SW480 (cell line): ENCODE measurements at places on chromosomes 1 and 21.

DNA sequence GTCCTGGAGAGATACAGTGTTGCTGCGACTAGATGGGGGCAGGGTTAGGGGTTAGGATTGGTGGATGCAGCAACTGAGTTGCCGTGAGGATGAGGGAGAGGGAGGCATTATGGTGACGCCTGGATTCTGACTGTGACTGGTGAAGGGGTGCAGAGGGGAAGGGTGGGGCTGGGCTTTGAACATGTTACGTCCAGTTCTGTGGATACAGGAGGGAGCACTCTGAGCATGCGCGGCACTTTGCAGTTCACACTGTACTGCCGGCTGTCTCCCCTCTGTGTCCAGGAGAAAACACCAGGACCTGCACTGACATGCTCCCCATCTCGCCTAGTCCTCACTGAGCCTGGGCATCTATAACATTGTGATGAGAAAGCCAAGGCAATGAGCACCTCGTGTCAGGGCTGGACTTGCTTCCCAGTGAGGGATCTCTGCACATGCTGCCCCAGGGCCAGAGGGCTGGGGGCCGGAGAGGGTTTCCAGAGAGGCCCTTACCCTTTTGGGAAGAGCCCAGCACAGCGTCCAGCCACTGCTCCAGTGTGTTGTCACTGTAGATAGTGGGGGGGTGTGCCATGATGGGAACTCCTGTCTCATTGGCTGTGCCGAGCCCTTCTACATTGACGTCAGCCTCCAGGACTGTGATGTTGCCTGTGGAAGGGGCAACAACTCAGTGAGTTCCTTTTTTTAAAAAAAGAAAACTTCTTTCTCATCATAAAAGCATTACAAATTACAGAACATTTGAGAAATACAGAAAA, 7.6 kb downstream of the FAM151A start:
- DNase-seq: no peak

DNA sequence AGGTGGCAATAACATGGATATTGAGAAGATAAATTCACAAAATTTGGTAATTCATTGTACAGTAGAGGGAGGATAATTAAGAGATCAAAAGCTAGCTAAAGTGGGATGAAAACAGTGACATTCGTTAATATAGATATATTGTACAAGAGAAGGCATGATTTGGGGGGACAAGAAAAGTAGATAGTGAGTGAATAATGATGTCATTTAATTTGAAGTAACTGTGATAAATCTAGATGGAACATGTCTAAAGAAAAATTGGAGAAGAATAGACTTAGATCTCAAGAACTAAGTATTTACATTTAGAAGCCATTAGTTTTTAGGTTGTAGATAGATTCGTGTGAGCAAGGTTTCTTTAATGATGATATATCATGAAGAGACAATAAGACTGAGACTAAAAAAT, 594.0 kb upstream of the RGS18 start:
- no peak for DNase-seq

DNA sequence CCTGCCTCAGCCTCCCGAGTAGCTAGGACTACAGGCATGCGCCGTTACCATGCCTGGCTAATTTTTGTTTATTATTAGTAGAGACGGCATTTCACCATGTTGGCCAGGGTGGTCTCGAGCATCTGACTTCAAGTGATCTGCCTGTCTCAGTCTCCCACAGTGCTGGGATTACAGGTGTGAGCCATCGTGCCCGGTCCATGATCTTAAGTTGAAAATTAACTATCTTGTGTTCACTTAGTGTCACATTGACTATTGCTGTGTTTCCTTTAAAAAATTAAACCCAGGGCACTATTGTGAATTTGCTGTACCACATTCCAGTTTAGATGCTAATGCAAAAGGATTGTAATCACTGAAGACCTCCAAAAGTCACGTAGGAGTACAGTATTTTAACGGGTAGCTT, 14.1 kb downstream of the CMPK1 start:
- no peak for DNase-seq

- no peak for DNase-seq
Measured at GRCh38 chr1:207902566-207902965, 8.4 kb downstream of the CD34 start.

GRCh38 chr1:147434921-147435320, 106.4 kb upstream of the BCL9 start:
- DNase-seq: no peak

DNA sequence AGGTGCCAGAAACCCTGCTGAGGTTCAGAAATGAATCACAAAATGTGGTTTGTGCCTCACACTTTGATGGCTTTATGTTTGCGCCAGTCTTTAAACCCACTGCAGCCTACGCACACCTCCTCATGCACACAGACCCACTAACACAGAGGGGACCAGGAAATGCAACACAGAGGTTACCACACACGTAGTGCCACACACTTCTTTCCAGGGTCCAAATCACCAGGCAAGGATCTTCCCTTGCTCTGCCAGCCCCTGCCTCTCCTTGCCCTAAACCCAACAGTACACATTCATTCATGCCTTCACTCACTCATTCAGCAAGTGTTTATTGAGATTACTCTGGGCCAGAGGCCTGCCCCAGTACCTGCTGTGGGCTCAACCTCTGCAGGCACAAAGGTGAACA, 17.5 kb downstream of the MAB21L3 start:
- no peak for DNase-seq

DNA sequence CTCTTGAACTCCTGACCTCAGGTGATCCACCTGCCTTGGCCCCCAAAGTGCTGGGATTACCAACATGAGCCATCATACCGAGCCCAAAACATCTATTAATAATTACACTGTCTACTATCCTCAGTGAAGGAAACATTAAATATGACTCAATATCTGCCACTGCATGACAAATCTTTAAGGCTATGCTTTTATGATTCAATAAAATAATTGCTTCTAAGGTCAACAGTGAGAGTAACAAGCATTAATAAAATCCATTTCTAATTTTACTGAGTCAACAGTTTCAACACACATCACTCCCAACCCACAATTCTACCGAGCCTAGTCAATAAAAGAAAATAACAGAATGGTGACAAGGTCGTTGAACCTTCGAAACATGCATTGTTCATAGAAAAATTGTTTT, 125.5 kb upstream of the CHRM3 start:
- DNase-seq: no peak

DNA sequence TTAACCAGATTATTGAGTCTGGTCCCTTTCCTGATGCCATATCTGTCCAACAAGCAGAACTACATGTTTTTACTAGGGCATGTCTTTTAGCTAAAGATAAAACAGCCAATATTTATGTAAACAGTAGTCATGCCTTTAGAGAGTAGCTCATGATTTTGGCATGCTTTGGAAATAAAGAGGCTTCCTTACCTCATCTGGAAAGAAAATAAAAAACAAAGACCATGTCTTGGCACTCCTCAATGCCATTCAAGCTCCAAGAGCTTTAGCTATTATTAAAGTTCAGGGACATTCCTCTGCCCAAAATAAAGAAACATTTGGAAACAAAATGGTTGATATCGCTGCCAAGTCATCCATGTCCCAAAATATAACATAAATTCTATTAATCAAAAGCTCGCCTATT, 202.4 kb downstream of the URB2 start:
- no peak for DNase-seq

- no peak for DNase-seq
Measured at GRCh38 chr1:55257958-55258357, 42.8 kb upstream of the USP24 start.

GRCh38 chr21:42646836-42647235, 6.6 kb upstream of the PDE9A start:
- no peak for DNase-seq

- DNase-seq: no peak
Measured at GRCh38 chr1:219188331-219188803, 14.7 kb downstream of the LYPLAL1 start.

- DNase-seq: no peak
Measured at GRCh38 chr21:35095859-35096291, 46.8 kb upstream of the RUNX1 start.

DNA sequence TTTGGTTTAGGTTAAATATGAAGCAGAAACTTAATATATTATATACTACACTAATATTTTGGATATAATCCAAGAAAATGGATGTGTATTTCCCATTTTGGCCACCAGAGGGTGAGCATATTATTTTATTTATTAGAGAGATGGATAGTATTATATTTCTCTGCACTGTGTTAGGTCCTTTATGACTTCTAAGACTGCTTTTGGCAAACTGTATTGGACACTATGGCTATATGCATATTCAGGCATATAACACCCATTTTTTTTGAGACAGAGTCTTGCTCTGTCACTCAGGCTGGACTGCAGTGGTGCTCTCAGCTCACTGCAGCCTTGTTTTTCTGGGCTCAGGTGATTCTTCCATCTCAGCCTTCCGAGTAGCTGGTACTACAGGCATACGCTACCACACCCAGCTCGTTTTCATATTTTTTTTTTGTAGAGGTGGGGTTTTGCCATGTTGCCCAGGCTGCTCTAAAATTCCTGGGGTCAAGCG, 17.8 kb upstream of the PGM1 start:
- DNase-seq: peak; percentile 30

DNA sequence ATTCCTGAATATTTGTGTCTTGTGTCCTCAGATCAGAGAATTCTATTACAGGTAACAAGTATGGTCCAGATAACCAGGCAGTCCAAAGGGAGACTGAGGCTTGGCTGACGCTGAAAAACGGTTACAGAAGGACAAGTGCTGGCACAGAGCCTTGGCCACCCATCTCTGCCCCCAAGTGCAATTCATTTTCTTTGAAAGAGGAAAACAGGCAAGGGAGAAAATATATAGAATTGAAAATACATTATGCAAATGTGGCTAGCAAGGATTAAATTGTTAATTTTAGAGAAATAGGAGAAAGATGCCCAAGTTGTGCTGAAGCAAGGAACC, 1.2 kb downstream of the SORT1 start:
- DNase-seq: no peak

DNA sequence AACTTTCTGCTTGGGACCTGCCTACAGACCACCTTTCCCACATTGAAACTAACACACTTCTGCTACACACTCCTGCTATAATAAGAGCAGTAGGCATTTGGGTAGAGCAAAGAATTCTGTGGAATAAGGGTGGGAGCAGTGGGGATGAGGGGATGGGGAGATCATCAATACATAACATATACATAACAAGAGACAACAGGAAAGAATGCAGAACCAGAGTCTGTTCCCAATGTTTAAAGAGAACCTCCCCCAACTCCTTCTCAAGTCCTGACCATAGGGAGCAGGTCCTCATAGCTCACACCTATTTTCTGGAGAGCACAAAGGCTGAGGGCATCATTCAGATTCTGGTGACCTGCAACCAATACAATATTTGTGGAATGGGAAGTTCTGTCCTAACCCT, 121.6 kb upstream of the BARHL2 start:
- DNase-seq: no peak

GRCh38 chr1:160325252-160325651, 17.8 kb downstream of the COPA start:
- DNase-seq: no peak

DNA sequence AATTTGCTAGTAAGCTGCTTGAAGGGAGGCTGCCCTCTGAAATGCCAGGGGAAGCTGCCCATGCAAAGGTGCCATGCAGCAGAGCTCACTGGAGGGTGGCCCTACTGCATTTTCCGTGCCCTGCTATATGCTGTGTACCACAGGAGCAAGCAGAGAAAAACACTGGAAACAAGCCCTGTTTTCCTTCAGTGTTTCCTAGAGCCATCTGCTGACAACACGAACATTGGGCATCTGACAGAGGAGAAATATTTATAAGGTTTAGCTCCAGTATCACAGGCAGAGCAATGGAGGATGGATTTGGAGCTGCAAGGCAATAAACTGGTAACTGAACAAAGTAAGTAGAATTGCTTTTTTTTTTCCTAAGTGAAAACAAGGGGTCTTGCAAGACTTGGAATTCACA, 198.4 kb downstream of the USP25 start:
- DNase-seq: no peak

- no peak for DNase-seq
Measured at GRCh38 chr1:93804412-93804811, 74.6 kb downstream of the DNTTIP2 start.

- no peak for DNase-seq
Measured at GRCh38 chr21:34042735-34043134, 30.6 kb upstream of the MRPS6 start.

- no peak for DNase-seq
Measured at GRCh38 chr21:38659936-38660332, 145.8 kb upstream of the ETS2 start.

DNA sequence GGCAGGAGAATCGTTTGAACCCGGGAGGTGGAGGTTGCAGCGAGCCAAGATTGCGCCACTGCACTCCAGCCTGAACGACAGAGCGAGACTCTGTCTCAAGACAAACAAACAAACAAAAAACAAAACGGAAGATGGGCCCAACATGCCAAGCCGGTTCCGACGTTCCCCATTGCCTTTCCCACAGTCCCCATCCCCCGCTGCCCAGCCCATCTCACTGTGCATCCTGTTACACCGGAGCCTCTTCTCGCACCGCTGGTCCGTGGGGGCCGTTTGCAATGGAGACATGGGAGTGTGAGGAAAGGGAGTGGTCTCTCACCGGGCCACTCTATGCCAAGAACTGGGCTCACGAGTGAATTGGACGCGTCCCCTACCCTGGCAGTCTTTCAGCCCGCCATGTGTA, 1.3 kb upstream of the CFAP74 start:
- DNase-seq: no peak

GRCh38 chr1:212838145-212838544, 9.3 kb downstream of the SPATA45 start:
- DNase-seq: no peak

- DNase-seq: peak; percentile 47
Measured at GRCh38 chr1:198699167-198700015, 60.6 kb downstream of the PTPRC start.

- no peak for DNase-seq
Measured at GRCh38 chr1:2224170-2224584, 3.9 kb upstream of the SKI start.

GRCh38 chr1:184788970-184789369, 34.3 kb upstream of the EDEM3 start:
- DNase-seq: no peak

DNA sequence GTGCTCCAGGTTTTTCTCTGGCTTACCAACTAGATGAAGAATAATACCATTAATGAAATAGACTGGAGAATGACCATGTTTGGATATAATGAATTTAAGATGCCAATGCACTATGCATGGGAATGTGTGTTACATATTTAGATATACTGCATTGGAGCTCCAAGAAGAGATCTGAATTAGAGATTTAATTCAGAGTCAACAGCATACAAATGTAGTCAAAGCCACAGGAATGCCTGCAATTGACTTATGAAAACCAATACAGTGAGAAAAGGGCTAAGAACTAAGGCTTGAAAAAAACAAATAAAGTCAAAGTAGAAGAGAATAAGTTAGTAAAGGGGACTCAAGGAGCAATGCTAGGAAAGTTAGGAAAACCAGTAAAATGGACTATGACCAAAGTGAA, 59.1 kb downstream of the USP24 start:
- no peak for DNase-seq

GRCh38 chr1:6131561-6131960, 48.6 kb downstream of the CHD5 start:
- no peak for DNase-seq

DNA sequence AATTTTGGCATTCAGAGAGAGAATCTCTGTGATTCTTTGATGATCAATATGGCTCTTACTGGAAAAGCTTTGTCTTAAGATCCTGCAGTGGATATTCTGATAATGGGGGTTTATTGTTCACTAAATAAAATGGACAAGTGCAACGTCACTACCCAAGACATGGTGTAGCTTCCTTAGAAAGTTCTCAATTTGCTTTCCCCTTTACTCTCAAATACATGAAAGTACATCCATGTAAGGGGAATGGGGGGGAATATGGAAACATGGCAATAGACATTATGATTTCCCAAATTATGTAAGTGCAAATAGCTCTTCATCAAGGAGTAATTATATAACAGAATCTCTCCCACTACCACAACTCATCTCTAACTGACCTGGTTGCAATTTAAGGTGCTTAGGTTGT, 126.3 kb upstream of the DPYD start:
- DNase-seq: no peak

- no peak for DNase-seq
Measured at GRCh38 chr21:32335601-32336575, 37.2 kb downstream of the MRAP start.
